ENCODE measurements at places on chromosomes 6 and 20.

DNA sequence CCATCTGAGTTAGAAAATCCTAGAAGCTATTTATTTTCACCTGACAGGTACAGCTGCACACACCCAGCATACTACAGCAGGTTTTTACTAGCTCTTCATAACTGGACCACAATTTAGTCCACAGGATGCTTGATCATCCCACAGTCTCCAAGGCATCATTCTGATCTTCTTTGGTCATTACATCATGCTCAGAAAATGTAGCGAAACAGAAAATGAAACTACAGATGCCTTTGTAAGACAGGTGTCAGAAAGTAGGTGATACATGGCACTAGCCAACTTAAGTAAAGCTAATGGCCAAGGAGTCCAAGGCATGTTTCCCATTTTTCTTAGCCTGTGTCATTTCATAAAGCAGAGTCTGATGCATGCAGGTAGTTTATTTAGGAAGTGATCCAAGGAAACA lies 102.3 kb downstream of the HTR1B start:
- DNase-seq: no peak

DNA sequence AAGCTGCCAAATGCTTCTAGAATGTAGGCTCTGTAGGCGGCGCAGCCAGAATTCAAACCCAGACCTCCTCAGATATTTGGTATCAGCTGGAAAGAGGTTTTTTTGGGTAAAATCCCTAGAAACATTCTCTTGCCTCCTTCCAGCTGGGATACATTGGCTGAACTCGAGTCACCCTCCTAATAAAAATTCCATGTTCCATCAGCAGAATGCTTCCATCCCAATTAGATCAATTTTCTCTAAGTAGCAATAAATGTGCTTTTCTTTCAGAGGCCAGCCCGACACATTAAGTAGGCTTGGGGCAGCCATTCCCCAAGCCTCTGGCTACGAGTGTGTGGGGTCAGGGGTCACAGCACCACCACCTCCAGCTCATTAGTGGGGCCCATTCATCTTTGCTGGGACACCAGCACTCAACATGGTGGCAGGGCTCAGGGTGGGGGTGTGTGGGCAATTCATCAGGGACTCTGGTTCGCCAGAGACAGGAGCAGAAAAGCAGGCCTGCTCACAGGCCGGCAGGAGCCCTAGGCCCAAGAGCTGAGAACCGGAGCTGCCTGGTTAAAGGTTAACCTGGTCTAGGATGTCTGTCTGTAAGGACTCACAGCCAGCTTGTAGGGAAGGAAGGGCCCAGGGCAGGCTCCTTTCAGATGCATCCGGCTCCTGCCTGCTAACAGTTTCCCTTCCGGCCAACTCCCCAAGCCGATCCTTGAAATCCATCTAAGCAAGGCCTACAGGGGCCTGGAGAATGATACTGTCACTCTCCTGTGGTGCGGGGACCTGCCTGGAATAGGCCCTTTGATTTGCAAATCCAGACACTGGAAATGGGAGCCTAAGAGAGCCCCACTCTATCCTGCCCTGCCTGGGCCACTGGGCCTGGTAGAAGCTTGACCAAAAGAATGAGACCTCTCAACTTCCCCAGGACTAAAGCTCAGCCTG lies 159.1 kb upstream of the TOP1 start:
- no peak for DNase-seq

GRCh38 chr6:158503846-158504245 lies 56.0 kb upstream of the TMEM181 start:
- no peak for DNase-seq

- no peak for DNase-seq
Observed at GRCh38 chr20:57384953-57385761, 6.0 kb upstream of the RBM38 start.

- DNase-seq: peak; percentile 50
Observed at GRCh38 chr20:22810626-22811569, 224.2 kb upstream of the SSTR4 start.

Data from prostate gland (tissue), 2 donors.